Activated T-cell treated with anti-CD3 and anti-CD28 coated beads, Interleukin-2, amount 50 U/mL, for 24 hours (primary cell): ENCODE measurements at places on chromosomes 13 and 19.

- no peak for DNase-seq
Observed at GRCh38 chr19:12698138-12698537, 1.7 kb upstream of the FBXW9 start.

GRCh38 chr13:71621174-71622124 lies 245.6 kb downstream of the DACH1 start:
- no peak for DNase-seq

DNA sequence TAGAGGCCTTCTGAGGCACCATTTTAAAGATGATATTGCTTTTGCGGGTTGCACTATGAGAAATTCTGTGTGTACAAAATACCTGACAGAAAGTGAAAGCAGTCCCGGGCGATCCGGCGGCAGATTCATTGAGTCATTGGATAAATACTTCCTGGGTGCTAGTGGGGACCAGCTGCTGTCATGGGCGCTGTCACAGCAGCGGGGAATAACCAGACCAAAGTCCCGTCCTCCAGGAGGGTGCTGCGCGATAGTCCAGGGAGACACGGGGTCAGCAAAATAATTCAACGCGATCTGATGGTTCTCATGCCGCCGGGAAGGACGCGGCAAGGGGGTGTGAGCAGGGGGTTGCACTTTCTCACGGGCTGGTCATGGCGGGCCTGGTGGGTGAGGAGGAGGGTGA lies 13.5 kb downstream of the ZFR2 start:
- no peak for DNase-seq

DNA sequence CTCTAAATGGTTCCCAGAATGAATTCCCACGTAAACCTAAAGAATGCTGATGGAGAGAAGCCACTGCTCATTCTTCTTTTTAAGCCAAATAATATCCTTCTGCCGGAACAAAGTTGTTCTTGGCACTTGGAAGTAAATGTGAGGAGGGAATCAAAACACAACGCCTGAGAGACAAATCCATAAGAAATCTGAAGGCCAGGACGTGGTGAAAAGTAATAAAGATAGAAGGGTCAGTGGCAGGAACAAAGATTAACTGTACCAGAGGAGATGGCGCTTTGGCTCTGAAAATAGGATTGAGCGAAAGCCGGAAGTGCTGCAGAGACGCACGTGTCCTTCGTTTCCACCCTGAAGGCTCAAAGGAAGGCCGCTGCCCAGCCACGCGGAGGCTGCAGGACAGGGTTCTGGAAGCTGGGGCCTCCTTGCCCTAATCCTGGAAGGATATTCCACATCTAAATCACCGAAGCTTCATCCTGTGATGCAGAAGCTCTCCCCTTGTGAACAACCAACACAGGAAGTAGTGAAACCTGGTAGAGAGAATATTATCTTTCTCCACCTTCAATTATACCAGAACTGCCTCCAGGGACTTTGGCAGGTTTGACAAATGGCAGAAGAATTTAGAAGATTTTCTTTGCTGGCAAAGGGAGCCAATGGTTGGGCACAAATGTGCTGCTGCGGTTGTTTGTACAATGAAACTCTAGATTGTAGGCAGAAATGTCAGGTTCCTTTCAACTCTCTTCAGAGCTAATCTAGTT lies 214.6 kb upstream of the SERP2 start:
- no peak for DNase-seq

DNA sequence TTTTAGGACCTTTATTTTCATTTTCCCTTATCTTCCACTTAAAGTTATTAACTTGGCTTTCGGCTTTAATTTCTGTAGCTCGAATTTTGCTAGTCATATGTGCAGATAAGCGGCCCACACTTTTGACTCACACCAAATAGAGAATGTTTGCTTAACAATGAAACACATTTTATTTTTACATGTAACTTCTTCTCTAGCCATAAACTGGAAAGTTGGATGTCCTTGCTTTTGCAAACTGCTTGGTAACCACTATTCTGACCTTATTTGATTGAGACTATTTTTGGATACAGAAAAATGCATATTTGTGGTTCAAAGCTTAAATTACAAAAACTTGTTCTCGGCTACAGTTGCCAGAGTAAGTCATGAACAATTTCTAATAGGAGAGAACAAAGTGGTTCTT lies 600.0 kb downstream of the KCTD12 start:
- DNase-seq, result no peak

- no peak for DNase-seq
Observed at GRCh38 chr13:91649456-91649855, 251.0 kb downstream of the GPC5 start.

DNA sequence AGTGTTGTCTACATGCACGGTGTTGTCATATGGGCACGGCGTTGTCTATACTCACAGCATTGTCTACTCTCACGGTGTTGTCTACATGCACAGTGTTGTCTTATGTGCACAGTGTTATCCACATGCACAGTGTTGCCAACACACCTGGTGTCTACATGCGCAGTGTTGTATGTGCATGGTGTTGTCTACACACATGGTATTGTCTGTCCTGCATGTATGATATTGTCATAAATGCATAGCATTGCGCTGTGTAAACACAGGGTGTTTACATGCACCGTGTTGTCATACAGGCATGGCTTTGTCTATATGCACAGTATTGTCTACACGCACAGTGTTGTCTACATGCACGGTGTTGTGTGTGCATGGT lies 6.8 kb downstream of the ADPRHL1 start:
- DNase-seq, result no peak

DNA sequence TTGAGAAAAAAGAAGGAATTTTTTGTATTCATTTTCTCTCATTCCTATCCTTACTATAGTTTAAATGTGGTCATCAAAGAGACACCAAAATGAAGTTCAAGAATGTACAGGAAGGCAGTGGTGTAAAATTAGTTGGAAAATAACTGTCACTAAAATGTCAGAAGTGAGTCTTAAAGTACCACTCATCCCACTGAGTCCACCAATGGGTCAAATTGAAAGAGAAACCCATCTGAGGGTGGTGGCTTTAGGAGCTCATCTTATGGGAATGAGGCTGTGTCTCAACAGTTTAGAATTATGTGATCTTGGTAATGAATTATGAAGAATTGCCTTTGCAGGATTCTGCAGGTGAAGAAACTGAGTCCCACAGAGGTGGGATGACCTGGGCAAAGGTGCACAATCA lies 403.5 kb downstream of the FGF9 start:
- DNase-seq, result no peak

DNA sequence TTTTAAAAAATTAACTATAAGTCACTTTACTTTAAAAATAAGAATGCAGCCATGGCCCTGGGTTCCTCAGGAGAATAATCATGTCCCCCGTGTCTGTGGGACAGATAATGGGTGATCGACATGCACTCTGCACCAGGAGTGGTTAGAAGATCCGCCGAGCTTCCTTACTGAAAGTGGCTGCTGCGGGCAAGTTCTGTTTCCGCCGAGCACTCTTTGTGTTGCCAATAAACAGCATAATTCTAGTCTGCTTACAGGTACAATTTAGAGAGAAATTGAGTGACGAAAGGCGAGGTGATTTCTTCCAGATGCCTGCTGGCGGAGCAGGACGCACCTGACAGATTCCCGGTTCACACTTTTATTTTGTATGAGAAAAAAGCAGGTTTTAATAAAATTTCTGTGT lies 139.0 kb downstream of the SOX1 start:
- no peak for DNase-seq

- no peak for DNase-seq
Observed at GRCh38 chr13:50450279-50450678, 393.2 kb downstream of the DLEU7 start.

DNA sequence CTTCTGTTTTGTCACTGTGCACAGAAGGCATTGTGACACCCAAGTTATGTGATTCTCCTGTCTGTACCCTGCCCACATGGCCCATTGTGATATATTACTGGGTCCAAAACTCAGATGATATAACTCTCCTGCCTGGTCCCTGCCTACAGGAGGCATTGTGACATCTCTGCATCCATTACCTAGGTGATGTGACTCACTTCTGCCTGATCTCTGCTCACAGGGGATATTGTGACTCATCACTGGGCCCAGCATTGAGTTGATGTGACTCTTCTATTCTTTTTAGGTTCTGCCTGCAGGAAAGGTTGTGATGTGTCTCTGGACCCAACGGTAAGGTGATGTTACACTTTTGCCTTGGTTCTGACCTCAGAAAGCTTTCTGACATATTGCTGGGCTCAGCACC lies 67.9 kb upstream of the ZNF724 start:
- DNase-seq, result no peak

DNA sequence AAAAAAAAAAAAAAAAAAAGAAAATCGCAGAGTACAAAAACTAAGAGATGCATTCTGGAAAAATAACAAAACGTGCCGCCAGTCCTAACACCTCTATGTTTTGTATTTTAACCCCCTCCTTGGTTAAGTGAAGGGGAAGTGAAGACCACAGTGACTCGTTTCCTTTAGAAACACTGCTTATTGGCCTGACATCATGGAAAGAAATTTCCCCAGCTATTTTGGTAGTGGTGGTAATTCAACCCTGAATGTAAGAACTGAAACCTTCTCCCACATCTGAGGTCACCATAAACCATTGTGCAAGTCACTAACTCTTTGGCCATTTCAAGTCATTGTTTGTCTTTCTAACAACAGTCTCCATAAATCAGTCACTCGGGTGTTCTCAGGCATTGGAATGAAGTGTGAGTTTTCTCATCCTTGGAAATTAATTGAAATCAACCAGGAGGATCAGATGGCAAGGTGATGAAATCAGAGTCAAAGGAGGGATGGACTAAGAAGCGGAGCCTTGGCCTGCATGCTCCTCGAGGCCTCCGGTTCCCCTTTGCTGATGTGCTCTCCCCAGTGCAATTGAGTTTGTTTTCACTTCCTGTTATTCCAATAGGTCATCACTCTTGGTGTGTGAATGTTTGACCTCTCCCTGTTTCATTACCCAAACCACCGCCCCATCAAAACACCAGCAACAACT lies 443.9 kb downstream of the FGF9 start:
- DNase-seq, result no peak

DNA sequence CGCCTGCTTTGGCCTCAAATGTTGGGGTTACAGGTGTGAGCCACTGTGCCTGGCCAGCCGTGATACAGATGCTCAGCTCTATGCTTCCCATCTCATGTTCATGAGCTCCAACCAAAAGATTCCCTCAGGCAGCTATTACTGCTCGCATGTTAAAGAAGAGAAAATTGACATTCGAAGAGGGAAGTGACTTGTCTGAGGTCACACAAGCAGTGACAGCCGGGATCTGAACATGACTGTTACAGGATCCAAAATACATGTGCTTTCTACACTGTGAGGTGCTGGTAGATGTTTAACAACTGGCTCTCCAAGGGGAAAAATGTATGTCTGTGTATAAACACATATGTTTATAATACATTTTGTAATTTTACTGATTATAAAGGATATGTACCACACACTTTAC lies 11.3 kb downstream of the FPR1 start:
- no peak for DNase-seq

DNA sequence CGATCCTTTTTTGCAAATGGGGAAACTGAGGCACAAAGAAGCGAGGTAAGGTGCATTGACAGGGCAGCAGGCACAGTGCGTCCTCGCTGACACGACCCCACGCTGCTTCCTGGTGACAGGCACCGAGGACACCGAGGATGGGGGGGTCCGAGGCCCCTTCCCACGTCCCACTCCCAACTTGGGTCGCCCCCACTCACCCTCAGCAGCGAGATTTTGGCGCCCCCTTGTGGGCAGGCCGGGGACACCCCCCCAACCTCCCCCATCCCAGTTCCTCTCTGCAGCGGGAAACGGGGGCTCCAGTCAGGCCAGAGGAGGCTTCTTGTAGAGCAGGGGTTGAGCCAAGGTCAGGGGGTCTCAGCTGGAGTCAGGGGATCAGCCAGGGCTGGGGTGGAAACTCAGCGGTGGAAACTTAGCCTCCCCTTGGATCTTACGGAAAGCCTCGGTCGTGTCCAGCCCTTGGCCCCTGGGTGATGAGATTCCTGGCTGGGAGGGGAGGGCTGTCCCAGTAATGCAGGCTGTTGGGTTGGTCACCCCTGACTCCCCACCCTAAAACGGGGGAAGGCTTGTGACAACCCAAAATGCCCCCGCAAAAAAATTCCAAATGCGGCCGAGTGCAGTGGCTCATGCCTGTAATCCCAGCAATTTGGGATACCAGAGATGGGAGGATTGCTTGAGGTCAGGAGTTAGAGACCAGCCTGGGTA lies 8.2 kb downstream of the SMIM24 start:
- peak; percentile 67 for DNase-seq

DNA sequence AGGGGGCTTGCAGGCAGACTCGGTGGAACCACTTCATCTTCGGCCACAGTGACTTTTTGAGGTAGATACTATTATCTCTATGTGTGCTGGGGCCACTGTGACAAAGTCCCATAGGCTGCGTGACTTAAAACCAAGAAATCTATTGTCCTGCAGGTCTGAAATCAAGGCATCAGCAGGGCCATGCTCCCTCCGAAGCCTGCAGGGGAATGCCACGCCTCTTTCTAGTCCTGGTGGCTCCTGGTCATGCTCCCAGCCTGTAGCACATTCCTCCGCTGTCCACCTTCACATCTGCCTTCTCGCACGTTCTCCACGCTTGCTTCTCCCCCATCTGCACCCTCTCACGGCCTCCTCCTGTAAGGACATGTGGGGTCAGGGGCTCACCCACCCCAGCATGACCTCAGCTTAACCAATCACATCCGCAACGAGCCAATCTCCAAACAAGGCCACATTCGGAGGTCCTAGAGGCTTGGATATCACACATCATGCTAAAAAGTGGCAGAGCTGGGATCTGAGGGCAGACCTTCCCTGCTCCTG lies 21.0 kb upstream of the RAB20 start:
- DNase-seq, result no peak

DNA sequence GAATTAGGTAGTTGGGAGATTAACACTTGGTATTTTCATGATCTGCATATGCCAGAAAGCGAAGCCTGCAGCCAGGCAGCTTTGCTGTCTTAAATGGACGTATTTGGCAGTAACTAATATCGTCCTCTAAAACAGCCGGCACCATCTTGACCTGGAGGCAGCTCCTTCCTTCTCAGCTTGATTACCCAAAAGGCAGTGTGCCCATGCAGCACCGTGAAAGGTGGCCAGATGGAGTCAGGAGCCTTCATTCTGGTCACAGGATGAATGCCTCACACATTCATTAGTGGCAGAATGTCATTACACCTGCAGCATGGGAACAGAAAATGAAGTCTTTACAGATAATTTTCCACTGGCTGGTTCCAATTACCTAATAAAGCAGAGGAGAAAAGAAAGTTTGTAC lies 59.0 kb upstream of the FLT1 start:
- no peak for DNase-seq

GRCh38 chr13:29674532-29674931 lies 79.0 kb upstream of the SLC7A1 start:
- DNase-seq, result no peak

DNA sequence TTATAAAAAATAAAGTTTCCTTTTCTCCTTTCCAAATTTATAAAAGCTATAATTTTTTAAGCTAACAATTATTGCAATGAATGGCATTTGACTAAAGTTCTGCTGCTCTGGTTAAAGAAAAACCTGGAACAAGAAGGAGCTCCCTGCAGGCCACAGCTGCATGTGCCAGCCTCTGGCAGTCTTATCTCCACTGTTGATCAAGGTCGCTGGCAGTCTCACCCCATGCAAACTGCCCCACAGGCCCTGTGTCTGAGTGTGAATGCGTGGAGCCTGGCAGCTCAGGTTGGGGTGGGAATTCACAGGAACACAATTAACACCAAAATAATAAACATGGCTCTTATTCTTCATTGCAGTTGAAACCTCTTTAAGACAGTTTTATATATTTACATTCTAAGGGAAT lies 30.2 kb upstream of the FREM2 start:
- DNase-seq, result no peak
